ENCODE measurements at places on chromosomes 2 and 18. TPM values are rescaled to one million over a fixed set of nuclear protein-coding genes. Genes with fewer than 3 reads are reported as not detected.

- peak; percentile 40 for DNase-seq
These were observed 56.4 kb downstream of the PLB1 start for GRCh38 chr2:28552045-28552823.

GRCh38 chr2:235105821-235106359 lies 154.1 kb downstream of the SH3BP4 start:
- no peak for DNase-seq

DNA sequence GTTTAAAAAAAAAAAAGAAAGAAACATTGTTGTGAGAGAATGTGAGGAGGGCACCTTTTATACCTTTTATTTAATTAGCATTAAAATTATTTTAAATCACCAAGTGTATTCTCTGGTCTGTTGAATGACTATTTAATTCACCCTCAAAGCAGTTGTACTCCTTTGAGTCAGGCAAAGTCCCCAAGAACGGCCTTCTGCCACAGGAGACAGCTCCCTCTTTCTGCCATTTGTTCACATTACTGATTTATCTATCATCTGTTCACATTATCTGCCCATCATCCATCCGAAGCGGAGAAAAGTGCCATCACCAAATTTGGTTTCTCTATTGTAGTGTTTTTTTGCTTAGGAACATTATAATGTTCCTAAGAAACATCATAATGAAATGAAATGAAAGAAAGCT lies 240.7 kb upstream of the DPP10 start:
- DNase-seq = no peak

- DNase-seq = no peak
These were observed 35.2 kb upstream of the MLPH start for GRCh38 chr2:237451643-237452469.

DNA sequence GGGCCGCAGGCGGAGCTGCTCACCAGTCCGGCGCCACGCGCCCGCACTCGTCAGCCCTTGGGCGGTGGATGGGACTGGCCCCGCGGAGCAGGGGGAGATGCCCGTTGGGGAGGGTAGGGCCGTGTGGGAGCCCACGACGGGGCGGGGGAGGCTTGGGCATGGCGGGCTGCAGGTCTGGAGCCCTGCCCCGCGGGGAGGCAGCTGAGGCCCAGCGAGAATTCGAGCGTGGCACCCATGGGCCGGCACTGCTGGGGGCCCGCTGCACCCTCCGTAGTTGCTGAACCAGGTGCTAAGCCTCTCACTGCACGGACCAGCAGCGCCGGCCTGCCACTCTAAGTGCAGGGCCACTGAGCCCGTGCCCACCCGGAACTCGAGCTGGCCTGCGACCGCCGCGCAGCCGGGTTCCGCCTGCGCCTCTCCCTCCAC lies 182.4 kb upstream of the ERBB4 start:
- DNase-seq = no peak

- DNase-seq = no peak
These were observed 65.6 kb upstream of the COPS8 start for GRCh38 chr2:237020090-237020489.

DNA sequence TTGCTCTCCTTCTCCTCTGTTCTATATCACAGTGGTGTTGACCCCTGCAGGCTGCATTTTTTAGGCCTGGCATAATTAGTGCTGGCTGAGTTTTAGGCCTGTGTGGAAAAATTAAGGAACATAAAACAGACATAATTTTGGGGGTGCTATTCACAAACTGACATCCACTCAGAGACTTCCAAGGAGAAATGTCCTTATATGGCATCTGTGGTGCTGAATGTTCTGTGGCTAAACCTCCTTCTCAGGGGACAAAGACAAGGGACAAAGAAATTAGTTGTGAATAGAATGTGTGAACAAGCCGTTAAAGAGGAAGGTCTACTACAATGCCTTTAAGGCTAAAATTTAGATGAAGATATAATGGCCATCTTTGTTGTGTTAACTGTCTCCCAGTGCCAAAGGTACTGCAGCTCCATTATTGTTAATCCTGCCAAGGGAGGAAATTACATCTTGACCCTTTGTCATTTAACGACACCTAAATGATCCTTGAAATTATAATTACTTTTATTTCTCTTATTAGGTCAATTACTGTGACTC lies 870.0 kb upstream of the CHAC2 start:
- DNase-seq = no peak

- no peak for DNase-seq
These were observed 19.1 kb downstream of the LRP2 start for GRCh38 chr2:169343202-169343601.

EHD3 gene
- total RNA-seq = 12.4 TPM

MDH1B gene
- 0.48 TPM for total RNA-seq

PDE6D gene
- total RNA-seq = 26.1 TPM

IL1RN gene
- 28.9 TPM for total RNA-seq

CCDC121 gene
- total RNA-seq = 0.81 TPM

COL5A2 gene
- total RNA-seq = 22.7 TPM

OSBPL6 gene
- 11.8 TPM for total RNA-seq

B3GNT7 gene
- 0.10 TPM for total RNA-seq

NEU2 gene
- total RNA-seq = not detected

Measured in foreskin keratinocyte (primary cell).